ENCODE measurements at places on chromosomes 5 and 9.

DNA sequence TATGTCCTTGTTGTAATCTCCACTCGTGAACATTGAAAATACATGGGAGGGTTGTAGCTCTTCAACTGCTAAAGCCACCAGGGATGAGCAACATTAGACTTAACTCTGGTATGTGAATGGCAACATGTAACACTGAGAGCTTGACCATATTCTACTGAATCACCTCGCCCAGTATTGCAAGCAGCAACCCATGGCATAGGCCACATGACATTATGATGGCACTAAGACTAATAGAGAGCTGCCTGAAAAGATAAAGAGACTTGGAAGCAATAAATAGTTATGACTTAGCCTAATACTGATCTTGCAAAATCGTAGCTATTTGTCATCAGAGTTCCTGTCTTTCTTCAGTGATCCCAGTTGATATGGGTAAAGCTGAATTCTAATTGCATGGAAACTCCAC lies 108.4 kb upstream of the NREP start:
- DNase-seq, result no peak

DNA sequence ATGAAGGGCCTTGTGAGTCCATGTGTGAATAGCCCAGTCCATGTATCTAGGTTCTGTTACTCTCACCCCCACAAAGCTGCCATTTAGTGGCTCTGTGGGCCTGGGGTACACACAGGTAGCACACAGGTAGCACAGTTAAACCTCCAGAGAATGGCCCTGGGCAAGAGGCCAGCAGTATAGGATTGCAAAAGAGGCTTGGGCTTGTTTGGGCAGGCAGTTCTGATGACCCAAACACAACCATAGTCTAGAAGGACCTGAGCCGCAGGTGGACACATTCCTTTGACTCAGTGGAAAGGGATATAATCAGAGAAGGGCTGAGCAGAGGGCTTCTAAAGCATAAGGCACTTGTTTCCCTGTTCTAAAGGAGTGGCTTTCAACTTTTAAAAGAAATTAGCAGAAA lies 326.8 kb upstream of the SGCD start:
- DNase-seq, result no peak

DNA sequence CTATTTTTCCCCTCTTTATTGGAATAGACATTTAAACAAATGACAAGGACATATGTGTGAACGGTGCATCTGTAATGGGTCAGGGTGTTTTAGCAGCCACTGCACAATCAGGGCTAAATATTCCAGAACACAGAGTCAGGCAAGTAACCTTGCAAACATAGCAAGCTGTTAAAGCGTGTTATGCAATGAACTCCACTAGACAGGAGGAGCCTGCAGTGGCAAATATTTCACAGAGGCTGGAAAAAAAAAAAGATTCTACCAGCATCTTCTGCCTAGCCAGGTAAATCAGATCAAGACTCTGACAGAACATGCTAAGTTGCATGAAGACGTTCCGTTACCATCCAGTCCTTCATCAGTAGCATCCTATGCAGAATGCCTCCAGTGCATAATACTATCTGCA lies 171.8 kb downstream of the SEMA5A start:
- DNase-seq, result no peak

- no peak for DNase-seq
Observed at GRCh38 chr5:137051161-137051560, 448.0 kb downstream of the SPOCK1 start.

GRCh38 chr9:94630833-94631232 lies 8.5 kb downstream of the FBP1 start:
- no peak for DNase-seq

GRCh38 chr5:40134883-40135520 lies 544.7 kb upstream of the PTGER4 start:
- no peak for DNase-seq

- DNase-seq, result peak; percentile 57
Observed at GRCh38 chr9:17578911-17579793, at the start of gene SH3GL2. Gene SH3GL2, plus strand, starts transcription at chr9:17579066.

DNA sequence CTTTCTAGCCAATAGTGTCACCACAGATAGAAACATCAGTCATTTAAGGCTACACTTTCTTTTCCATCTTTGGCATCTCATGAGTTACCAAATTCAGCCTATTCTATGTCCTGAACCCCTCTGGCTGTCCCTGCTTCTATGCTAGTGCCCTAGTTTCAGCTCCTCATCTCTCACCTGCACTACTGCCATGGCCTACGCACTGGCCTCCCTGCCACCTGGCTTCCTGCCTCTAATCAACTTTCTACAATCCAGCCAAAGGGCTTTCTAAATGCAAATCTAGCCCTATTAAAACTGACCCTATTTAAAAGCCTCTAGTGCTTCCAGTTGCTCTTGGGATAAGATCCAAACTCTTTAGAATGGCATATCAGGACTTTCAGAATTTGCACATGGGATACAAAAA lies 482.9 kb downstream of the TMEM38B start:
- DNase-seq, result no peak

- DNase-seq, result peak; percentile 58
Observed at GRCh38 chr5:139565411-139566305, 4.5 kb downstream of the UBE2D2 start.

GRCh38 chr5:154749491-154749890 lies 5.7 kb upstream of the LARP1 start:
- DNase-seq, result no peak

DNA sequence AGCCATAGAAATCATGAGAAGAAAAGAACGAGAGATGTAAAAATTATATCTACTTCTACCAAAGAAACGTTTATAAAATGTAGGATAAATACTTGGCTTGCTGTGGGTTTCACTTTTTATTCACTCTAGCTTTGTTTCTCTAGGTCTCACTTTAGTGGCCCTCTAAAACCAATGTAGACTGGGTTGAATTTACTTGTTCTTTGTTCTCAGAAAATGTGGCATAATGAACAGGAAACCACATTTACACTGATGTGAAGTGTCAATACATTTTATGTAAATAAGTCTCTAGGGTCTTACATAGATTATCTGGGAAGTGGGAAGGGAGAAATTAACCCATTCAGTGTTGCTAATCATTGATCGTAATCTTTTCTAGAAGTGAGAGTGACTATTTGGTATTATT lies 58.9 kb downstream of the PLPPR1 start:
- DNase-seq, result no peak

DNA sequence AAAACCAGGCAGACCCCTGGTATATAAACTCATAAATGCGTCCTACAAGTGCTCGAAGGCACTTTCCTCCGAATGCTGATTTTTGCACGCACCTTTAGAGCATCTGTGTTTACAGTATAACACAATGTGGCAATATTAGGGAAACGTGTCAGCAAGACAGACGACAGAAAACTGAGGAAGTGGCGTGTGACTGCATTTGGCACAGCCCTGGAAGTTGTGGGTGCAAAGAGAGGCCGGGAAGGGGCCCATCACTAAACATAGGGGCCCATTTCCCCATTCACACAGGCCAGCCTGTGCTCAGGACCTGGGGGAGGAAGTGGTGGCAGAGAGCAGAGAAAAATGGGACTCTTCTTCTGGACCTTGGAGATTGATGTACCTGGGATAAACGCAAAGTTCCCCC lies 48.2 kb downstream of the RASGEF1C start:
- peak; percentile 11 for DNase-seq

DNA sequence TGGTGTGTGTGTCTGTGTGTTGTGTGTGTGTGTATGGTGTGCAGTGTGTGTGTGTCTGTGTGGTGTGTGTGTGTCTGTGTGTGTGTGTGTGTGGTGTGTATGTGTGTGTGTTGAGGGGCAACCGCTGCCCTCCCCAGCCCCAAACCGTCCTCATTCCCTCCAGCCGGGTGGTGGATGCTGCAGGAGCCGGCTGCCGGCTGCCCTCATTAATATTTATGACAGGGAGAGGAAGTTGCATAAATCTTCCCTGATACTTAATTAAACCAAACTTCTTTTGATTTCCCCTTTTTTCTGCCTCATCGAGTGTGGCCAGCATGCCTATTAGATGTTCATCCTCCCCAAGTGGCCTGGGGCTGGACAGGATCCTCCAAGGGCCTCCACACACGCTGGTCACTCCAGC lies 121.4 kb upstream of the MVB12B start:
- peak; percentile 93 for DNase-seq

DNA sequence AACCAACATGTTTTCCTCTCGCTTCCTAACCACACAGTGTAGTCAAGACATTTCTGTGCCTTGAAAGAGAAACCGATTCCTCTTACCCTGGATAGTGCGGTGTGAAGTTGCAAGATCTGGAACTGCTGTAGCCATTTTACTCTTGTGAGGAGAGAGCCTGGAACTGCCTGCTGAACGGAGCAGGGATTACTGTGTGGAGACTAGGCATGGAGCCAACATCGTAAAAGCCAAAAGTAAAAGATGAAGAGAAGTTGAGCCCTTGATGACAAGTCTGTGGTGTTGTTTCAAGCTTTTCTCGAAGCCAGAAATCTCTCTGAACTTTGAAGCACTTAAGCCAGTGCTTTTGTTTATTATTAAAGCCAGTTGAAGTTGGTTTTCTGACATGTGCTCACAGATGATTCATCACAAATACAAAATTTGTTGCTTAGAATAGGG lies 110.1 kb upstream of the GRIN3A start:
- DNase-seq, result no peak

GRCh38 chr5:158895588-158895987 lies 204.1 kb downstream of the EBF1 start:
- no peak for DNase-seq

GRCh38 chr9:33288828-33289483 lies 1.4 kb upstream of the NFX1 start:
- DNase-seq, result no peak

- no peak for DNase-seq
Observed at GRCh38 chr5:59711310-59711709, 182.2 kb downstream of the PDE4D start.

- no peak for DNase-seq
Observed at GRCh38 chr9:111839387-111839786, 44.6 kb upstream of the SHOC1 start.

DNA sequence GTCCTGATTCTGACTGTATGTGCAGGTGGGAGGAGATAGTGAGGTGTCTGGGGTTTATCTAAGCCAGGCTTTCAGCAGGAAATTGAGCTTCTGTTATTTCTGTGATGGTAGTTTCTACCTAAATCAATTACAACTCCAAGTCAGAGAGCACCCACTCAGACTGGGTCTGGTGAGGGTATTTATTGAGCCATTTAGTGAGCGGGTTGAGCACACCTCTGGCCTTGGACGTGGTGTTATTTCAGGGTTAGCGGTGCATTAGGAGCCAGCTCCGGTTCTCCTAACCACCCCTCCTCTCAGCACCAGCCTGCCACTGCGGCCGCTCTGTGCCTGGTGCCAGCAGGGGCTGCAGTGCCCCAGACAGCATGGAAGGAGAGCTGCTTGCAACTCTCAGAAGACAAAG lies 238.9 kb downstream of the CACNA1B start:
- DNase-seq, result no peak

- no peak for DNase-seq
Observed at GRCh38 chr9:32502464-32502863, 23.5 kb downstream of the RIGI start.

DNA sequence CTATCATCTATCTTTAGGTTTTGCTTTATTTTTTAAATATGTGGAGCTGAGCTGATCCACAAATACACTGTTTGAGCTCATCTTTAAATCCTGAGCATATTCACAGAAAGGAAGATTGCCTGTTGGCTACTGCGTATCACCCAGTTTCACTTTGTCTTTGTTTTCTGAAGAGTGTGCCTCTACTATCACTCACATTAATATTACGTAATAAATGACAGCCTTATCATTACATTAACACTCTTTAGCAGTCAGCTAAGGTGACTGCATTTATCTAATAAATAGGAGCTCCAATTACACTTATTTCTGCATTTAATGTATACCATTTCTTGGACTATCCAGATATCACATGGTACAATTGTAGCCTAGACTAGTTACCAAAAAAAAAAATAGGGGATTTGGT lies 511.7 kb downstream of the NR2F1-AS1 start:
- no peak for DNase-seq

DNA sequence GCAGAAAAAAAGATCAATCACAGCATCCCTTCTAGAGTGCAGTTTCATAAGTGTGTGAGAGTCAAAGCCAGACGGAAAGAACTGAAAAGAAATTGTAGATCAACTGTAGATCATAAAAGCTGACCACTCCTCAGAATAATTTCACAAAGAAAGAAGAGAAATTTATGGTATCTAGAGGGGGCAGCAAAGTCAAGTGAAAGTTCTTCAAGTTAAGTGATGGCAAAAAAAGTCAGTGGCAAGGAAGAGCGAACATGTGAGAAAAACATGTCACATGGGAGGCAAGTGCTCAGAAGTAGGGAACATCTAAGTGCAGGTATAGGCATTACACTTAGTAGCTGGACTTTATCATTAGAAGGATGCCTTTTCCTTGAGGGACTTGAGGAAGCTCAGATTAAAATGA lies 245.1 kb upstream of the ISL1 start:
- DNase-seq, result no peak

DNA sequence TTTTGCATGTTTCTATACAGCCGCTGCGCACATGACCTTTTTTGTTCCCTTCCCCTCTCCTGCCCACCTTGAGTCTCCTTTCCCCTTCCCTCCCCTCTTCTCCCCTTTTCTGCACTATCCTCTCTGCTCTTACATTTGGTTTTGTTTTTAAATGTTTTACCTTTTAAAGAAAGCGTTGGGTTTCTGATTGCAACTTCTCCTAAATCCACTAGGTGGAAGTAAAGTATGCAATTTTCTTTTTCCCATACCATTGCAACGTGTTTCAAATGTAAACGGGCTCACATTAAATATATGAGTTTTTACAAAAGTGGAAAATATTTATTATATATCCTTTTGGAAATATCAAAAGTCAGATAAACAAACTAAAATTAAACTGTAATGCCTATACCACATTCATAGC lies 500.9 kb downstream of the DIRAS2 start:
- peak; percentile 63 for DNase-seq

DNA sequence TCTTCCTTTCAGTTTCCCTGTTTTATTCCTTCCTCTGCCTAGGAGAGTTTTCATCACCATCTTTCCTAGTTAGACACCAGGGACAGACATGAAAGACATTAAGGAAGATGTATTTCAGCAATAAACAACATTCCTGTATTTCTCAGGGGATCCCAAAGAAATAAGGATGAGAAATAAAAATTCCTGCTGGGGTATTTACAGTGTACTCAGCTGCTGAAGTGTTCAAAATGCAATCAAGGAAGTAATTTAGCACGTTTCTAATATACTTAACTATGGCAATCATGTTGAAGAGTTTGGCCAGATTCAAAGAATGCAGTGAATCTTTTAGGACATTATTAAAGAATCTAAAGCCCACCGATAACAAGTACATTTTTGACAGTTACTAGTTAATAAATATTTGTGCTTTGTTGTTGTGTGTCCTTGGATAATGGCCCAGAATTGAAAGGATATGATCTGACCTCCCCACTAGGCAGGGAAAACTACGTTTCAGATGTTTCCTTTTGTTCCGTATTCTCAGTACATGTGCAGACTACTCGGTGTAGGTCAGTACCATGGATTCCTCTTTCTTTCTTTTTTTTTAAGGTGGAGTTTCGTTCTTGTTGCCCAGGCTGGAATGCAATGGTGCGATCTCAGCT lies 46.8 kb downstream of the INIP start:
- DNase-seq, result no peak

GRCh38 chr9:121946465-121946864 lies 146.6 kb downstream of the TTLL11 start:
- DNase-seq, result no peak

DNA sequence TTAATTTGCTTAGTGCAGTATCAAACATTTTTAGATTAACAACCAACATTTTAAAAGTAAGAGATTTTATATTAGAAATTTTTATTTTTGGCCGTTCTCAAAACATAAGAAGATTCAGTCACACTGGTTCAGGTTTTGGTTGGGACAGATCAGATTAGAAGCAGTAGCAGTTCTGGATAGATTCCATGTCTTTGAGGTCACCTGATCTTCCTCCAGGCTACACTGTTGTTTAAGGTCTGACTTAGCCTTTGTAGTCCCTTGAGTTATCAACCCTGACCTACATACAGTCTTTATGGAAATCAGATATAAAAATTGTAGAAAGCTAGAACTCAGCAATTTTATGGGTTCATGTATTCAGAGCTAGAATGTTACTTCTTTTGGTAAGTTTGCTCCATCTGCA lies 910.0 kb upstream of the WWC1 start:
- DNase-seq, result no peak
